Hepatocyte (in vitro differentiated cells): ENCODE measurements at places on chromosomes 11 and 22.

DNA sequence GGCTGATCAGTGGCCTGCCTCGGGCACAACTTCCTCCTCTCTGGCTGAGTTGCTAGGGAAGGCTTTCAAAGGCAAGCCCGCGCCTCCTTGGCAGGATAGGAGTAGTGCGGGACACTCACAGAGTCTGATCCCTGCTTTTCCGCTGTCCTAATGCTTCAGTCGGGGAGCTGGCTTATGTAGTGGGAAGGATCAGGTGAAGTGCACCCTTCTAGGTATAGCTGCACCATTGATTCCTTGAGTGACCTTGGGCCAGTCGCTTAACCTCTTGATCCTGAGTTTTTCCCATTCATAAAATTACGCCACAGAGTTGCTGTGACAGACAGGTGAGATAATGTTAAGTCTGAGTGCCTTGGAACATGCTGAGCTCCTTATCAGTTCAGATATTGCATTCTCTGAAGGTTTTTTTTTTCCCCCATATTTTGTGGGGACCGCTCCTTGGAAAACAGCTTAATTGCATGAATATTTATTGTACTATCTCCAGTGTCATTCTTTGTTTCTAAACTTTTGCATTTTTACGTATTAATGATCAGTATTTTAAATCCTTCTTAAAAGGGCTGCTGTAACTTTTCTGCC is 961 bp downstream of the IPO7 start:
- no peak for DNase-seq

GRCh38 chr22:44523981-44524759 is 26.1 kb upstream of the RTL6 start:
- DNase-seq = peak; percentile 76

- DNase-seq = peak; percentile 83
Measured at GRCh38 chr11:43830928-43831440, 49.6 kb upstream of the ALKBH3 start.

DNA sequence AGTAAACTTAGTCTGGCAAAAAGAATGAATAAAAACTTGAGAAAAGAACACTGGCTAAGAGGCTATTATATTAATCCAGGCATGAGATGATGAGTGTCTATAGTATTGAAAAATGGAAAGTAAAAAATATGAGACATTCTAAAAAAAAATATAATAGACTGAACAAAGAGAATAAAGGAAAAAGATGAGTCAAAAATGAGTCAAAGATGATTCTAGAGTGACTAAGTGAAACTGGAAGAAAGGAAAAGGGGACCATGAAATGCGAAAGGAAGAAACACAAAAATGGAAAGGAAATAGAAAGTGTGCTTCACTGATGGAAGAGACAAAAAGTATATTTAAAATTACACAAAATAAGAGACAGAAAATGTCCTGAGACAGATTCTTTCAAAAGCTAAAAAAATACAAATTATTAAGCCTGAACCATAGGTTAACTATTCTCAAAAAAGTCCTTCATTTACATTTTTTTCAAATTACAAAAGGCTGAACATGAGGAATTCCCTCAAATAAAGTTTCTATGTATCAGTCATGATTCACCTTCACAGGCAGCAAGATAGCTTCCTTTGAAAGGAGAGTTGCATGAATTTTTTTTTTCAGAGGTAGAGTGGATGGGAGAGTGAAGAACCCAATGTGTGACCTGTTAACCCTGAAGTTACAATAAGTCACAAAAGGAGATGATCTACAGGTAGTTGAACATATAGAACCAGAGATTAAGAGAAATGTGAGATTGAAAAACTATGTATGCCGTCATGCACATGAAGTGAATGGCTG is 75.2 kb downstream of the EIF3M start:
- DNase-seq = no peak

DNA sequence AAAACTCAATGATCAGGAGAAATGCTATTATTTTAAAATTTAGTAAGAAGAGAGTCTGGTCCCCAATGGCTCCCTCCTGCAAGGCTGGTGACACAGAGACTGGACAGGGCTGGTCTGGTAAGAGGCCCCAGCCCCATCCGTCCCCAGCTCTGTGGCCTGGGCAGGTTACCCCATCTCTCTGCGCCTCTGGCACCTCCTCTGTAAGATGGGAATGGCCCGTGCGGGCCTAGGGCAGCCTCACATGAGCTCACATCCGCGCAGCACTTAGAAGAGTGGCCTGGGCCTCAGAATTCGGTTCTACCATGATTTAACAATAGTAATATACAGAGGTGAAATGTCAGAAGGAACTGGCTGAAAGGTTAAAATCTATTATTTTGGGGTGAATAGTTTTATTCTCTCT is 1.2 kb downstream of the APOBEC3F start:
- no peak for DNase-seq
